ENCODE measurements at places on chromosomes 1 and 21. TPM values are rescaled to one million over a fixed set of nuclear protein-coding genes. Genes with fewer than 3 reads are reported as not detected.

The OR2L3 gene
- total RNA-seq: 1.2 TPM

The HSD11B1 gene
- not detected for total RNA-seq

The ACTL8 gene
- total RNA-seq: not detected

The S100A9 gene
- 26.5 TPM for total RNA-seq

The NDUFS5 gene
- 268 TPM for total RNA-seq

The CGN gene
- total RNA-seq: 3.1 TPM

The C1orf53 gene
- not detected for total RNA-seq

The ITGB2 gene
- 9.2 TPM for total RNA-seq

DNA sequence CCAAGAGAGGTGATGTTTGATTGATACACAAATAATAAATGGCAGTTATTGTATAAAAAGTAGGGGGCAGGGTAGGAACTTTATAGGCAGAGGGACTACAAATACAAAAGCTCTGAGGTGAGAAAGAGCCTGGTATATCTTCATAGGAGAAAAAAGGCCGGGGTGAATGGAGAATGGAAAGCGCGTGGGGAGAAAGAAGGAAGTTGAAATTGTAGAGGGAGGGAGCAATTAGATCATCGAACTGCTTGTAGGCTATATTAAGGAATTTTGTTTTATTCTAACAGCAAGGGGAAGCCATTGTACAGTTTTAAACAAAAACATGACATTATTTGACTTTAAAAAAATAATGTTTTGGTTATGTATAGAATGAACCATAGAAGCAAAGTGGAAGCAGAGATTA is 147.4 kb downstream of the PDE4B start:
- DNase-seq: no peak

DNA sequence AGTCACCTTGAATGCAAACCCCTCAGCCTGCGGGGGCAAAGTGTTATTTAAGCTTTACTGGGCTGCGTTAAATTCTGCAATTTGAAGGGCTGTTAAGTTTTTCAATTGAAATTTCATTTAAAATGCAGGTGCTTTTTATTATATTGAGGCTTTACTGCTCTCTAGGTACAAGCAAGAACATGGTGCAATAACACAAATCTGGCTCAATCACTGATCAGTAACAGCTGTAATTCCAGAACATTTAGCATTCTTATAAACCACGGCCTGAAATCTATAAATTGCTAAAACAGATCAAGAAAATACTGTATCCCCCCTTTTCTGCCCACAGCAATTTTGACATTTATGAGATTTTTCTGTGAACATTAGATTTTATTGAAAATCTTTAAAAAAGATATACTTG is 322.8 kb downstream of the KCTD3 start:
- no peak for DNase-seq

DNA sequence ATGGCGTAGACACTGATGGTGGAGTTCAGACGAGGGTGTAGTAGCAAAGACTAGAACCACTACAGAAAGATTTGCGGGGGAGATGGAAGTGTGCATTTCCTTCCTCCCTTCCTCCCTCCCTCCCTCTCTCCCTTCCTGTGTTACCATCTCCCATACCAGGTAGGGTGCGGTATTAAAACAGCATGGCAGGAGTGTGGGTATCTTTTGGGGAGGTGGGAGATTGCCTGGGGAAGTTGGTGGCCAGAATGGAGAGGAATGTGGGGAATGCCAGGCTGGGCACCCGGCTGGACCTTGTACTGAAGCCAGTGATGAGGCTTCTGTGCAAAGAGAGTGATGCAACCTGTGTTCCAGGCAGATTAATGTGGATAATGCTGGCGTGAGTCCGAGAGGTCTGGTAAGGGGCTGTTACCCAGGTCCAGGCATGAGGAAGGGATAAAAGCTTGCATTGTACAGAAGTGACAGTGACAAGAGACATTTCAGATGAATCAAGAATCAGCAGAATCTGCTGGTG is 30.3 kb upstream of the PPP2R5A start:
- DNase-seq: no peak

GRCh38 chr1:2334883-2335534 is 56.3 kb downstream of the MORN1 start:
- no peak for DNase-seq

- DNase-seq: no peak
These were observed 28.7 kb downstream of the COL16A1 start for GRCh38 chr1:31675161-31675560.

GRCh38 chr1:172185211-172185610 is 235.3 kb upstream of the C1orf105 start:
- DNase-seq: no peak

DNA sequence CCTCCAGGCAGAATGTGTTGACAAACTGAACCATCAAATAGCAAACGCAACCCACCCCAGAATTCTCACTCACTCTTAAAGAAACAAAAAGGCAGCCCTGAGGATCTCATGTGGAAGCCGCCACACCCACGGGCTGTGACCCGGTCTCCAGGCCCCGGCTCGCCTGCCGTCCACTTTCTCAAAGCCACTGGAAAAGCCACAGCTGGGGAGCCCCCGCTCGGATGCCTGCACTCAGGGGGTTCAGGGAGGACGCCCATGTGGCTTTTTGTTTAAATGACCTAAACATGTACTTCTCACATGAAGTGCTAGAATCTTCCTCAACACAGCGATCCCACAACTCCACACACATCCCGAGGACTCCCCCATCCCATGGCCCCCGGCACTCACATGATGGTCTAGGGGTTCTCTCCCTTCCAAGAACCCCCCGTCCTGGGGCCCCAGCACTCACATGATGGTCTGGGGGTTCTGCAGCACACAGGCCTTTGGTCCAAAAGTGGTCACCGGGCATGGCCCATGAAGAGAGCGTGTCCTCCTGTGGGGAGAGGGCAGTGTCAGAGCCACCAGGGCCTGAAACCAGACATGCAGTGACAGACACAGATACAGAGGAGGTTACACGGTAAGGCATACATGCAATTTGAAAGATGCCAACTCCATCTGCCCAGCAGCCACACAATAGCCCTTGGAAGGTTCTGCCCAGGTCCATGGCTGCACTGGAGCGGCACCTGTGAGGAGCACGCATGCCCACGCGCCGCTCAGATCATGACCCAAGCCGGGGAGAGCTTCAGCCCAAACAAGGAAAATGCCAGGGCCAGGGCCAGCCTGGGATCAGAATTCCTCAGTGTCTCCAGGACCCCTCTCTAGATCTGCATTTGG is 16.5 kb downstream of the NADK start:
- DNase-seq: no peak

DNA sequence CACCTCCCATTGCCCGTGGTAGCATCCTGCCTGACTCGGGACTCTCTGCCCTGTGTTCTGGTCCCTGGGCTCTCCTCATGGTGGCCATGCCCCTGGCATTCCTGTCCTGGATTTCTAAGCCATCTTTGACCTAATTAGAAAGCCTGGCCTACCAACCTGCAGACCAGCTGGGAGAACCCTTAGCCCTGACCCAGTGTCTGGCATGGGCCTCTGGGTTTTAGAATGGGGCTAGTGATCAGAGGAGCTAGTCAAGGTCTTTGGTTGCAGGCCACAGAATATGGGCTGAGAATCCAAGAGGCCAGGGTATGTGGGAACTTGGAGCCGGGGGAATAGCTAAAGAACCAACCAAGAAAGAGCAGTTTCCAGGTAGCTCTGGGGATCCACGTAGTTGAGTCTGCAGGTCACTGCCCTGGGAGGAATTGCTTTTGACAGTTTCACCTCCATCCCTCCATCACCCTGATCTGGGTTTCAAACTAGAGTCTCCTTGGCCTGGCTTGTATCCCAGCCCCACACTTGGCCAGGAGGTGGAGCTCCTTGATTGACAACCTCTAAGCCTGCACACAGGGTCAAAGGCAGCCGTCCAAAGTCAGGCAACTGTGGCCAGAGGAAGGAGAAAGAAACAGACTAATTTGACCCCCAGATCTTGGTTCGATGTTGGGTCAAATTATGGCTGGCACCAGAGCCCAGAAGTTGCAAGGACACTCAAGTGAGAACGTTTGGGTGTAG is 54.7 kb upstream of the ABCG1 start:
- no peak for DNase-seq

- no peak for DNase-seq
These were observed 6.3 kb upstream of the CTTNBP2NL start for GRCh38 chr1:112389689-112390088.

- DNase-seq: no peak
These were observed 61.5 kb downstream of the SYT2 start for GRCh38 chr1:202648605-202649226.

- DNase-seq: no peak
These were observed 12.5 kb upstream of the SPATC1L start for GRCh38 chr21:46196733-46197132.

DNA sequence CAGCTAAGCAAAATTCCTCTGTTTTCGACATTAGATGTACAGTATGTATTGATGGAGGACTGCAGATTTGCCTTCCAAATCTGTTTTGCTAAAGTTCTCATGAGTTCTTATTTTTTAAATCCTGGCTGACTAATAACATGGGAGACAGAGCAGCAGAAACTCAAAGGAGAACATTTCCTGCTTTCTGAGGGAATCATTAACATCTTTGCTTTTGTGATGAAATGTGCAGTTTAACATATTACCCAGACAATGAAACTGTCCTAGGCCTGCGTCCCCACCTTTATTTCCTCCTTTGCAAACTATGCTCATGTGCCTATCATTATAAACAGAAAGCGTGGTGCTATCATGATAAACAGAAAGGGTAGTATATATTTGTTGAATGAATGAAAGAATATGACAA is 149.9 kb downstream of the ZP4 start:
- no peak for DNase-seq

- DNase-seq: no peak
These were observed 33.5 kb upstream of the MRPS6 start for GRCh38 chr21:34039678-34040382.

Data from occipital lobe (tissue), 3 donors.